ENCODE measurements at places on chromosomes 6 and 20. TPM values are rescaled to one million over a fixed set of nuclear protein-coding genes. Genes with fewer than 3 reads are reported as not detected.

GRCh38 chr6:163531122-163531521 lies 116.6 kb downstream of the QKI start:
- peak overlapping the region; percentile 66 for H3K27ac ChIP-seq
- H3K36me3 ChIP-seq: peaks cover 2% of the 10 kb centered on the region
- peaks cover 100% of the 10 kb centered on the region for H3K4me1 ChIP-seq
- peak overlapping the region; percentile 24 for H3K4me3 ChIP-seq
- no peaks in the 10 kb centered on the region for H3K27me3 ChIP-seq

DNA sequence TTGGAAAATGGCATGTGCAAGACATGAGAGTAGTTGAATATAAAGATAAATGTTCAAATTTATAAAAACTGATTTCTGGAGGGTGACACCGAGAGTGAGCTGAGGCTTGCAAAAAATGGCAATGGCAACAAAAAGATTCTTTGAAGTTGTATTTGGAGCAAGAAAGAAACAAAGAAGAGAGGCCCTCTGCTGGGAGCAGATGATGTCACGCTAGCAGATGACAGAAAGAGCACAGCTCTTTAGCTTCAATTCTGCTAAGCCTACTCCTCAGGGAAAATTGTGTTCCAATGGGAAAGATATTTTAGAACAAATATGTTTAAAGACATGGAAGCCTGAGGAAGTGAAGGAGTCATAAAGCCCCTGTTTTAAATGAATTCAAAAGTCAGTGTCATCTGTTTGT lies 125.3 kb upstream of the NOX3 start:
- H3K27ac ChIP-seq: no peak overlapping the region
- H3K4me3 ChIP-seq: no peak overlapping the region
- no peaks in the 10 kb centered on the region for H3K36me3 ChIP-seq
- H3K4me1 ChIP-seq: no peaks in the 10 kb centered on the region

DNA sequence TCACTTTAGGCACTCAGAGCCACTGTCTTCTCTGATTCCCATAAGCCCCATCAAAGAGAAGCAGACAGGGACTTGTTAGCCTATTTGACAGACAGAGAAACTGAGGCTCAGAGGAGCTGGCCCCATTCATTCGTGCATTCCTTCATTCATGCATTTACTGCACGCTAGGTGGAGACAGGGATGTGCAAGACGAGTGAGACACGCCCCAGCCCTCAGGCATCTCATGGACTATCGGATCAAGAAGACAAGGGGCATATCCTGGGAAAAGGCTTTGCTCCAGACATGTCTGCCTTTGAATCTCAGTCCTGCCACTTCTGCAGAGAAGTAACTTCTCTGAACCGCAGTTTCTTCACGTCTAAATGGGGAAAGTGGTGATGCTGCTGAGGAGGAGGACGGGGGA lies 54.1 kb downstream of the BPIFB1 start:
- DNase-seq: no peak
- no peaks in the 10 kb centered on the region for H3K4me1 ChIP-seq
- H3K4me3 ChIP-seq: no peak overlapping the region
- peaks cover 73% of the 10 kb centered on the region for H3K27me3 ChIP-seq

GRCh38 chr6:17705428-17705777 lies 1.3 kb downstream of the NUP153 start:
- DNase-seq: no peak
- H3K4me3 ChIP-seq: peak overlapping the region; percentile 91
- no peaks in the 10 kb centered on the region for H3K27me3 ChIP-seq
- peak overlapping the region; percentile 99 for H3K27ac ChIP-seq

DNA sequence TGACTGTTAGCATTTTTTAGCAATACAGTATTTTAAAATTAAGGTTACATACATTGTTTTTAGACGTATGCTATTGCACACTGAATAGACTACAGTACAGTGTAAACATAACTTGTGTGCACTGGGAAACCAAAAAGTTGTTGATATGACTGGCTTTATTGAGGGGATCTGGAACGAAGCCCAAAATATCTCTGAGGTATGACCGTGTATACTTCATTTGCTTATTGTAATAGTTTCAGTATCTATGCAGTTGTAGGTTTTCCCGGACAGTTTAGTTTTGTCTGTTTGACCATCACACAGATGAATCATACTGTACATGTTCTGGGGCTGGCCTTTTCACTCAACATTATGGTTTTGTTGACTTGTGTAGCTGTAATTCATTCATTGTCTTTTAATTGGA lies 6.9 kb upstream of the ZBTB12 start:
- H3K4me1 ChIP-seq: no peaks in the 10 kb centered on the region
- peaks cover 41% of the 10 kb centered on the region for H3K27me3 ChIP-seq
- no peak overlapping the region for H3K27ac ChIP-seq

- H3K4me1 ChIP-seq: peaks cover 72% of the 10 kb centered on the region
- no peak overlapping the region for H3K27ac ChIP-seq
- H3K27me3 ChIP-seq: no peaks in the 10 kb centered on the region
- H3K4me3 ChIP-seq: peak overlapping the region; percentile 90
Observed at GRCh38 chr20:13783528-13783927, 1.2 kb downstream of the ESF1 start.

DNA sequence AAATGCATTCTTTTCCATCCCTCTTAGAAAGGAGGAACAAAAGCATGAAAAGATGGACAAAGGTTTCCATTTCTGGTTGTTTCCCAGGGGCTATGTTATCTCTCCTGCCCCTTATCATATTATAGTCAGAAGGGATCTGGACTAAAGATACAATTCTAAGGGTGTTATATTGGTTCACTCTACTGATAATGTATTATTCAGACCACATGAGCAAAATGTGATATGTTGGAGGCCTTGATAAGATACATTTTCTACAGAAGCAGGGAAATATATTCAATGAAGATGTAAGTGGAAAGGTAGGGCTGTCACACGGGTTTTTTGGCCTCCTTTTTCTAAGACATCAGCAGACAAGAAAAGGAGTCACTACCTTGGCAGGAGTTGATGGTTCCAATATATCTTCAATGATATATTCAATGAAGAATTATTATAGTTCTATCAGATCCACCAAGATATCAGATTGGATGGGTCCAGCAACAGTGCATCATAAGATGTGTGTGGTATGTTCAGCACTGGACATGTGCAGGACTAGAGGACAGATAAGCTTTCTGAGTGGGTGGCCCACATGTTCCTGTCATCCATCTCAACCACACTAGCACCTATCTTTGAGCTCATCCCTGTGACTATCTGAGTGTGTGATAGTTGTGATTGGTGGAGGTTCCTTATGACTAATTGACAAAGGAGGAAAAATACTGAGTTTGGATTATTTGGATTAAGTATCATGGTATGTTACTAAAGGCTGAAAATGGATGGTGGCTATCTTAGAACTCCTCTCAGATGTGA lies 5.7 kb upstream of the ZKSCAN3 start:
- peaks cover under 1% of the 10 kb centered on the region for H3K4me1 ChIP-seq
- H3K27me3 ChIP-seq: no peaks in the 10 kb centered on the region
- H3K27ac ChIP-seq: no peak overlapping the region
- H3K4me3 ChIP-seq: no peak overlapping the region
- DNase-seq: no peak
- H3K36me3 ChIP-seq: no peaks in the 10 kb centered on the region

GRCh38 chr6:50816115-50816675 lies 2.5 kb upstream of the TFAP2B start:
- H3K4me1 ChIP-seq: peaks cover 19% of the 10 kb centered on the region
- H3K36me3 ChIP-seq: no peaks in the 10 kb centered on the region
- no peak overlapping the region for H3K27ac ChIP-seq
- H3K27me3 ChIP-seq: peaks cover 99% of the 10 kb centered on the region
- H3K4me3 ChIP-seq: peak overlapping the region; percentile 51

DNA sequence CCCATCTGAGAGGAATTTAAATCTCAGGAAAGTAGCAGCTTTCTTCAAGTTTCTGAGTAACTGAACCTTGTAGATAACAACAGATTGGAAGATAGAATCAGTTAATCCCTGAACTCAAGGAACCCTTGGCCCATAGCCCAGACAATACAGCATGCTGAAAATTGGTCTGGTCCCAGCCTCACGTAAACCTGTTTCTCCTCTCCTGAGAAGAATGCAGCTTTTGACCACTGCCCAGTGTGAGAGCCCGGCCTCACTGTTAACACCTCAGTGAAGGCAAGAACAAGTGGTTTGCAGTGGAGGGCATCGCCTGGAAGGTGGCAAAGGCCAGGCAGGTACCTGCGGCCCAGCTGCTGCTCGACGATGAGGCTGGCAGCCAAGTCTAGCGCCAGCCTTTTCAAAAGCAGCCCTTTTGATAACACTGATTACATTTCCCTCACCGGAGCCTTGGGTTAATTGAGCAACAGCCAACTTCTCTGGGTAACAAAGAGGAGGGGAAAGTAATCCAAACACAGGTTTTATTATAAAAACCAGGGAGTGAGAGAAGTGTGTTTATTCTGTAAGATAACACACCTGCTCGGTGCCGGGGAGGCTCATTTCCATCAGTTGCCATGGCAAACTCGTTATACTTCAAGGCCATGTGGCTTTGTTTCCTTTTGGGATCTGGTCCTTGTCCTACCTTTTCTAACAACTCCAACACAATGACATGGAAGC lies 54.0 kb downstream of the TRAF3IP2 start:
- H3K27ac ChIP-seq: peak overlapping the region; percentile 78
- H3K4me1 ChIP-seq: peaks cover 52% of the 10 kb centered on the region
- H3K36me3 ChIP-seq: no peaks in the 10 kb centered on the region
- no peaks in the 10 kb centered on the region for H3K27me3 ChIP-seq
- H3K4me3 ChIP-seq: peak overlapping the region; percentile 27

DNA sequence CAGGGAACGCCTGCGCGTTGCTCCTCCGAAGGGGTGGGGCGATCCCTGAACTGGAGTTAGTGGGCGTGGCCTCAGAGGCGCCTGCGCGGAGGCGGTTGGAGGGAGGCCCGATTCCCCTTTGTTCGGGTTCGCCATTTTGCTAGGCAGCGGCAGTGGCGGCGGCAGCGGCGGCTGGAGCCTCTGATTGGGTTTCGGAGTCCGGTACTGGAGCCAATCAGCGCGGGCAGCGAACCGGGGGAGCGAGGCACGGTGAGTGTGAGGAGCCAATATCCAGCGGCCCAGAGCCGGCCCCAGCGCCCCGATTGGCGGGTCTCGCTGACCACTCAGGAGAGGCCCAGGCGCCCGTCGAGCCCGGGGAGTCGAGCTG lies at the start of gene NFYA:
TSS of gene NFYA (plus strand) at position 139 of the 367 bp plus-strand sequence. CDS start 6,116 bp downstream, outside the sequence.
- H3K4me1 ChIP-seq: peaks cover 52% of the 10 kb centered on the region
- DNase-seq: no peak
- peak within 1 kb of the TSS; percentile 94 for H3K4me3 ChIP-seq
- no peaks in the 10 kb centered on the region for H3K27me3 ChIP-seq
- H3K27ac ChIP-seq: peak within 1 kb of the TSS; percentile 99
- H3K36me3 ChIP-seq: peaks cover 18% of the 10 kb centered on the region

GRCh38 chr6:170374571-170375444 lies 68.2 kb downstream of the FAM120B start:
- no peak for DNase-seq
- H3K27me3 ChIP-seq: no peaks in the 10 kb centered on the region
- H3K4me1 ChIP-seq: peaks cover 12% of the 10 kb centered on the region
- H3K27ac ChIP-seq: no peak overlapping the region
- peaks cover 31% of the 10 kb centered on the region for H3K36me3 ChIP-seq

DNA sequence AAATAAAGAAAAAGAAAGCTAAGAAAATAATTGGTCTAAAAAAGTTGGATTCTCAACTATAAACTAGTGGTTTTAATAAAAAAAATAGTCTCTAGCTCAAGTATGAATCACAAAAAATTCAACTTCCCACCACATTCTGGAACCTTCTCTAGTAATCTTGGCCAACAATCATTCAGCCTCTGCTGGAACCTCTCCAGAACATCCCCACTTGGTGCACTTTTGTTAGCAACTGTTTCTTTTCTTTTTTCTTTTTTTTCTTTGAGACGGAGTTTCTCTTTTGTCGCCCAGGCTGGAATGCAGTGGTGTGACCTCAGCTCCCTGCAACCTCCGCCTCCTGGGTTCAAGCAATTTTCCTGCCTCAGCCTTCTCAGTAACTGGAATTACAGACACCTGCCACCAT lies 35.7 kb downstream of the TXLNB start:
- H3K4me3 ChIP-seq: no peak overlapping the region
- H3K36me3 ChIP-seq: peaks cover 48% of the 10 kb centered on the region
- no peak for DNase-seq
- H3K27ac ChIP-seq: peak overlapping the region; percentile 20
- no peaks in the 10 kb centered on the region for H3K27me3 ChIP-seq

DNA sequence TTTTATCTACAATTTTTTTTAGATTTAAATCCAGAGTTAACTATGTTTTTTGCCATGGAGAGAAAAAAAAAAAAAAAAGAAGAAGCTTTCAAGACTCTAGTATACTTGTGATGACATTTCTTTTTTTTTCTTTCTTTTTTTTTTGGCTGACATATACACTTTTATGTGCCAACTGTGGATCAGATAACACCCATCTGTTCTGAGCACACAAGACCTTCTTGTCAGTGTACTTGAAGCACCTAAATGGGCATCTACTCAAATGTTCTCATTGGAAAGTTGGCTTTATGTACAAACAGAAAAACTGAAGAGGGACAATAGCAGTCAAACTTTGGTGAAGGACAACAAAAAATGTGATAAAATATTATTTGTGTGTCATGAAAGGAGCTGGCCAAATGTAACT lies 904.5 kb downstream of the GRIK2 start:
- no peak overlapping the region for H3K27ac ChIP-seq
- no peak overlapping the region for H3K4me3 ChIP-seq
- no peak for DNase-seq
- no peaks in the 10 kb centered on the region for H3K4me1 ChIP-seq
- H3K27me3 ChIP-seq: no peaks in the 10 kb centered on the region
- H3K36me3 ChIP-seq: no peaks in the 10 kb centered on the region

- H3K36me3 ChIP-seq: no peaks in the 10 kb centered on the region
- no peaks in the 10 kb centered on the region for H3K4me1 ChIP-seq
- no peak overlapping the region for H3K4me3 ChIP-seq
- H3K27ac ChIP-seq: no peak overlapping the region
- peaks cover 5% of the 10 kb centered on the region for H3K27me3 ChIP-seq
Observed at GRCh38 chr6:6494677-6495076, 93.8 kb upstream of the LY86 start.

DNA sequence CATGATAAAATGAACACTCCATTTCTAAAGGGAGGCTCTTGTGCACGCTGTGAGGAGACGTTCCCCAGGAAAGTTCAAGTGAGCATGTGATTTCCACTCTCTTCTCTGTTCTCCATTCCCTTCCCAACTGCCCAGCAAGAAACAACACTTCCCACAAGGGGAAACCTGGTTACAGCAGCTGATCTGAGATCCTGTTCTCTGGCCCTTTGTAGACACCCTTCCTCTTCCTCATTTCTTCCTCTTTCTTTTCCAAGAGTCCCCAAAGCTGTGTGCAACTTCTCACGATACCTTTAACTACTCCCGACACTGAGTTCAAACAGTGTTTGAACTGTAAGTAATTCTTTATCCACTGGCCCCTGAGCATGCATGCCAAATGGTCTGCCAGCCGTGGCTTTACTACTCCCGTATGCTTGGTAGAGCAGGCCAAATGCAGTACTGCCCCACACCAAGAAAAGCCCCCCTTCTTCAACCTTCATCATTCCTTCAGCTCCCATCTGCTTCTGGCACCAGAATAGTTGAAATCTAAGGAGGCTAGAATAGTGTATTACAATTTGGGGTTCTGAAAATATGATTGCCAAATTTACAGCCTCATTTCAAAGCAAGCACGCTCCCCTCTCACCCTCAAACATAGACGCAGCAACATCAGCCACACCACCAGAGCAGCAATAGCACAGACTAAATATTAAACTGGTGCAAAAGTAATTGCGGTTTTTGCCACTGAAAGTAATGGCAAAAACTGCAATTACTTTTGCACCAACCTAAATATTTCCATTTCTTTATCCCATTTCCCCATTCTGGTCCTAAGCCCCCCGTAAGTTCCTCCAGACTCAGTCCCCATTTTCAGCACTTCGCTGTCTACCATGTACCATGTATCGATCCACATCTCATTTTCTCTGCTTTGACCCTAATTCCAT lies 4.3 kb downstream of the HLA-DMB start:
- H3K27ac ChIP-seq: peak overlapping the region; percentile 26
- peaks cover 17% of the 10 kb centered on the region for H3K4me1 ChIP-seq
- no peak overlapping the region for H3K4me3 ChIP-seq
- H3K27me3 ChIP-seq: peaks cover 10% of the 10 kb centered on the region
- H3K36me3 ChIP-seq: no peaks in the 10 kb centered on the region

Gene MEP1A
- total RNA-seq: not detected

Gene SAPCD1
- not detected for total RNA-seq

Gene NKAIN4
- not detected for total RNA-seq

Gene OR10C1
- not detected for total RNA-seq

Gene RBM24
- total RNA-seq: 189 TPM

Gene PTK6
- total RNA-seq: not detected

Data from left ventricle myocardium inferior (tissue), 1 donor.